ENCODE measurements at places on chromosomes 5 and 9.

GRCh38 chr5:173256800-173257199, 21.8 kb upstream of the NKX2-5 start:
- DNase-seq, result no peak

DNA sequence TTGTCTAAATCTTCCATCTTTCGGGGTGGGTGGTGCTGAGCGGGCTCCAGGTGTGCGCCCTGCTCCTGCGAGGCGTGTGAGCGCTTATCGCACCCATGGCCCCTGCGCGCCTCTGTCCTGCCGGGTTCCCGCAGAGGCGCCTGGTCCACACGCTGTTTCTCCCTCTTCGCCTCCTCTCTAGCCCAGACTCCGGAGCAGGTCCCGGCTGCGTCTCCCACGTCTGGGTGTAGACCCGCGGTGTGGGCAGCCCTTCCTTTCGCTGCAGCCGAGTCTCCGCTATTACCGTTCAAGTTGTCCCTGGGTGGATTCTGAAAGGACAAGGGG, 40.5 kb upstream of the PLEKHG4B start:
- no peak for DNase-seq

GRCh38 chr9:106878934-106879333, 16.0 kb downstream of the ZNF462 start:
- DNase-seq, result no peak

- DNase-seq, result peak; percentile 25
Measured at GRCh38 chr9:87498046-87498810, 561 bp downstream of the DAPK1 start.

GRCh38 chr5:59151162-59151889, 568.5 kb downstream of the RAB3C start:
- DNase-seq, result no peak
